ENCODE measurements at places on chromosomes 6 and 20.
A peak's percentile ranks its signal among the peaks of the same experiment; 100 is the strongest.

DNA sequence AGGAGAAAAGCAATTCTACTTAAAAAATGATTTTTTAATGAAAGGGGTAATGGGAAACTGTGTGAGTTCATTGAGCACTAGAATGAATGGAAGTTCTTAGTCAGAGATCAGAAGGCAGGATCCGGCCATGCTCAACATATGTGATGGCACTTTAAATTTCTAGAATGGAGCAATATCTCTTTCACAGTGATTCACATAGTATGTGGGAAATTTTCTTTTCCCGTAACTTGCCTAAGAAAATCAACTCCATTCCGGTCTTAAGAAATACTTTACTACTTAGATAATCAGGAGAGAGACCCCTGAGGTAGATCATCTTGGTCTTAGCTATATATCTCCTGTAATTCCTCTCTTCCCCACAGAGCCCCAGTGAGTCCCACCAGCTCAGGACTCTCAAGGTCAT lies 131.8 kb downstream of the SCML4 start:
- no peak for DNase-seq

DNA sequence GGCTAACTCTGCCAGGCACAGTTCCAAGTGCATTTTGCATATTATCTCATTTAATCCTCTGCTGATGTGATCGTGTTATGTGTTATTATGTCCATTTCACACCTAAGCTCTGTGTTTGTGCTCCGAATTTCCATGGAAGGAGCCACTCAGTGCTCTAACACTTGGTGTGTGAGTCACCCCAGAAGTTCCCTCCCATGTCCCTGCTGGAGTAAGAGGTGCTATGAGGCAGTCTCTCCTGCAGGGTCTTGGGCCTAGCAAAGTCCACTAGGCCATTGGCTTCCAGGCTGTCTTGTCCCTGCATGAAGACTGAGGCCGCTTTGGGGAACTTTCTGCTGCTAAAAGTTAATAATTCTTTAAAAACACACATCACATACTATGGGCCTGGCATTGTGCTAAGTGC lies 405.9 kb upstream of the SULF2 start:
- no peak for DNase-seq

DNA sequence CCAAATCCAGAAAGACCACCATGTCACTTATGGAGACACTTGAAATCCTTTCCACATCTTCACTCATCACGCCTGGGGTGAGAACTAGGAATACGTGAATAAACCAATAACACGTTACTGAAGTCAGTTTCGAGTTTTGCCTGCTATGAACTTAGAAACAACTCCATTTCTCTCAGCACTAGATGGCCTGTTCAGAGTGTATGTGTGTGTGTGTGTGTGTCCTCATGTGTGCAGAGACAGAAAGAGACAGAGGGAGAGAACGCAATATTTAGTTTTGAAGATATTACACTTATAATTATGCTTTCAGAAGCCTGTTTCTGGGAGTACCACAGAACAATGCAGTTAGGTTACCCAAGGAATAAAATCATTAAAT lies 81.2 kb upstream of the CCN6 start:
- no peak for DNase-seq

GRCh38 chr6:152272486-152272885 lies 364.7 kb downstream of the SYNE1 start:
- DNase-seq = no peak

DNA sequence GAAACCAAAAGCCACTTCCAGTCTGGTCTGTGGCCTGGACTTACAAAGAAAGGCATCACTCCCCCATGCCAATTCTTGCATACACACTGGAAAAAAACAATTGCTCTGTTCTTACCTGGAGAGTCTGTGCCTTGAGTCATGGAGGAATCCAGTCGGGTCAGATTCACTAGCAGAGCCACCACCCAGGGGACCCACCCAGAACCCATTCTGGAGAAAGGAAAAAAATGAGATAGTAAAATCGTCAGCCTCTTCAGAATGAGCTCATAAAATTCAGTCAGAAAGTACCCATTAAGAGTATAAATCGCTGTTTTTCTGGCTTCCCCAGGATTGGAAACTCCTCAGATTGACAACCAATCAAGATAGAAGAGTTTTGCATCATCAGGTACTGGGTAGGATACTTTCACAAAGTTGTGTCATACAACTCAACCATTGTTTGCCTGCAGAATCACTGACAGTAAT lies at the start of gene HLA-DOB:
Gene HLA-DOB (minus strand): TSS at position 257 of the 459 bp plus-strand sequence. CDS start 51 bp downstream, at position 206.
- no peak for DNase-seq

DNA sequence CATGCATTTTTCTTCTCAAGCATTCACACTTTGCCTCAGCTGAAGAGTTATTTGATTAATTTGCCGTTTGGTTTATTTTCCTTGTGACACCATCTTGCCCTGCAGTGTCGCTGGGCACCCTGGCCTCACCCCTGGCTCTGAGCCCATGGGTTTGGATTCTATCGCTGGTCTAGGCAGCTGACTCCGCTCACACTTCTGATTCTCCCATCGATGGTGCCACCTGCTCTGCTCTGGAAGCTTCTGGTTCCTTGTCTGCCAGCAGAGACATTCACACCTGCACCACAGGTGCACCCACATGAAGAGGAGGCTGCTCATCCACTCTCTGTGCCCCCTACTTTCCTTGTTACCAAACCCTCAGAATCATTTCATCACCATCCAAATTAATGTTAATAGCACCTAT lies 291.6 kb upstream of the CDH4 start:
- DNase-seq = no peak

DNA sequence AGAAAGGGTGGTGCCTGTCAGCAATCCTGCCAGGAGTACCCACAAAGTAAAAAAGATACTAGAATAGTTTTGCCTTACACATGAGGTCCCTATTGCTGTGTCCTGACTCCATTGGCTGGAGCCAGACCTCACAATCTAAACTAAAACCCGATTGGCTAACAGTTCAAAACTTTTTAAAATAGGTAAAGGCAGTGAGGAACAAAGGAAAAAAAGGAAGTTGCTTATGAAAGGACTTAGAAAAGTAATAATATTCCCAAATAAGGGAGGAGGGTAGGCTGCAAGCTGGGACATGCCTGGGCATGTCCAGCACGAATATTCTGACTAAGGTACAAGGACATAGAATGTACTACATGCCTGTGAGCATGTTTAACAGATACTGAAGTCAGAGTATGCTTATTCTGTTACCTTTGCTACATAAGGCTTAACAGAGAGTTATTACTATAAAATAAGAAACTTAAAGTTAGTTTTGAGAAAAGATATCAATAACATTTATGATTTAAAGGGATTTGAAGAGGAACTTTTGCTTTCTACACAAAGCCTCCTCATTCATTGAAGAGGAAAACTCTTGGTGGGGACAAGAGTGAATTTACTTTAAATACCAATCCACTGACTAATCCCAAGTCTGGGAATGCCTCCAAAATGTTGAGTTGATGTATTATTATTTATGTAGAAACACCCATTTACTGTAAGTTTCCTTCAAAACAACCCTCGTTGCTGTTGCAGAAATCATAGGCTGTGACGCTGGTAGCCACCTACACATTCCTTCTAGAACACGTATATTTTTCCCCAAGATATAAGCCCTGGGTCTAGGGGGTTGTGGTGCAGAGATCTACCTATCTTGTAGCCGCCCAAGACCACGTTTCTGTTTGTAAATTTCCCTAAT lies 8.2 kb upstream of the MTHFD1L start:
- DNase-seq = peak; percentile 51

DNA sequence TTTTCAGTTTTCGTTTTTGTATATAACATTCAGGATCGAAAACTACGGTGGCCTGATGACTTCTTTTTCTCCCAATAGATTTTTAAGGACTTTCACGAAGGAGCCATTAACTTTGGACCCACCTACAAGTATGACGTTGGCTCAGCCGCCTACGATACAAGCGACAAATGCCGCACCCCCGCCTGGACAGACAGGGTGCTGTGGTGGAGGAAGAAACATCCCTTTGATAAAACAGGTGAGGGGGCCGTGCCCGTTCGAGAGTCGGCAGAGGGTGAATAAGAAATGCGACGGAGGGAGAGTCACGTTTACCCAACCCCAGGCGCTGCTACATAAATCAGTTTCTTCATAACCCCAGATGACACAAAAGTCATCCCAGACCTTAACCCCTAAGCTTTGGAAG lies 91.5 kb downstream of the SERAC1 start:
- DNase-seq = no peak

- no peak for DNase-seq
Measured at GRCh38 chr6:157510323-157511188, 129.6 kb downstream of the ZDHHC14 start.

- no peak for DNase-seq
Measured at GRCh38 chr6:159061805-159062563, 17.2 kb upstream of the TAGAP start.

DNA sequence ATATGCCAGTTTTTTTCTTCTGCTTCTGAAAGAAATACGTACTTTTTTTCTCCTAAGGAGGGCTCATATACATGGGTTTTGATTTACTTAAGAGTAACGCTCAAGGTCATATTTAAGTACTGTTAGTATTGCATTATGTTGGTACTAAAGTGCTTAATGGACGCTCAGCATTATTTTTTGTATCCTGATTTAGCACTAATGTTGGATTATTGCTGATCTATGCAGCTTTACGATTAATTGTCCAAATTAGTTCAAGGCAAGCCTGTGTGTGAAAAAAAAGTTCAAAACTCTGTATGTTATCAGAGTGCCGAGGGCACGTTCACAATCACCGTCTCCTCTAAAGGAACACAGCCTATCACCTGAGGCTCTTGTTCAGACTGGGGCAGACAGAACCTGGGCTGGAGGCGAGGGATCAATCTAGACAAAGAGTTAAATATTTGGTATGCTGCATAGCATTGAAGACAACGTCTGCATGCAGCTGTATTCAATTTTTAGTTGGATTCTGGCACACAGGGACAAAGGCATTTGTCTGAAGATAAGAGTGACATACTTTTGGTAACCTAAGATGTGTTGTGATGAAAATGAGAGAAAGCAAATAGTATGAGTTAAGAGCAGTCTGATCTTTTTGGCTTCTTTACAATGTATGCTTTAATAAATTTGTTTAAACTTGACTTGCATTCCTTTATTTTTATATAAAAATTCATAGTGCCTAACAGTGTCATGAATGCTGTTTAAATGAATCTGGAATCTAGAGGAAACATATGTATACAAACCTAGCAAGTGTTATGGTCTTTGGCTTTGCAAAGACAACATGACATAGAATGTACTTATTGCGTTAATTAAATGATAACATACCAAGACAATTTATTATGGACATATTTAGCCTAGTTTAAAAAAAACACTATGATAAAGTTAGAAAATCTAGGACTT lies 341.2 kb downstream of the SAMD5 start:
- no peak for DNase-seq

DNA sequence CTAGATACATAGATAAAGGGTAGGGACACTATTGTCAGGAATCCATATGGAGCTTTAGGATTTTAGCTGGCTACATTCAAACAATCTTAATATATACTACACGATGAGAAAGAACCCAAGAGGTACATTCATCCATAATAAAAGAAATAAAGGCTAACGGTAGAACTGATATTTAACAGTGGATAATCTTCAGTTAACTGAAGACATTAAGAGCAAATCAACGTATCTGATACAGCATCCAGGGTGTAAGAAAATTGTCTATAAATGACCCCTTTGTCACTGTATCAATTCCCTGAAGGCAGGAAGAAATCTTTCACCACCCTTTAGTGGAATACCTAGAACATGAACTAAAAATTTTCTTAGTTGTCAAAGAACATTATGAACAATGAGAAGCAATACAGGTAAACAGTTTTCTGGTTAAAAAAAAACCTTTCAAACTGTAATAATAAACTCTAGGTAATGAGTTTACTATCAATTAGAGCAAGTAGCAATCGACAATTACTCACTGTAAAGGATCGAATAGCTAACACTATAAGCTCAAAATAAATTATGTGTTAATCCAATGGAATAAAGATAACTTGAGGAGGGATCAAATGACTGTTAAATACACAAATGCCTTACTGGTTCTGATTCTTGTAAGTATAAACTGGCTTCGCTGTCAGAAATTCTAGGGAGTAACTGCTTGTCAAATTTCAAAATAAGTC lies 11.8 kb downstream of the ROMO1 start:
- DNase-seq = no peak

GRCh38 chr6:31350196-31351032 lies 6.6 kb downstream of the HLA-B start:
- DNase-seq = no peak

DNA sequence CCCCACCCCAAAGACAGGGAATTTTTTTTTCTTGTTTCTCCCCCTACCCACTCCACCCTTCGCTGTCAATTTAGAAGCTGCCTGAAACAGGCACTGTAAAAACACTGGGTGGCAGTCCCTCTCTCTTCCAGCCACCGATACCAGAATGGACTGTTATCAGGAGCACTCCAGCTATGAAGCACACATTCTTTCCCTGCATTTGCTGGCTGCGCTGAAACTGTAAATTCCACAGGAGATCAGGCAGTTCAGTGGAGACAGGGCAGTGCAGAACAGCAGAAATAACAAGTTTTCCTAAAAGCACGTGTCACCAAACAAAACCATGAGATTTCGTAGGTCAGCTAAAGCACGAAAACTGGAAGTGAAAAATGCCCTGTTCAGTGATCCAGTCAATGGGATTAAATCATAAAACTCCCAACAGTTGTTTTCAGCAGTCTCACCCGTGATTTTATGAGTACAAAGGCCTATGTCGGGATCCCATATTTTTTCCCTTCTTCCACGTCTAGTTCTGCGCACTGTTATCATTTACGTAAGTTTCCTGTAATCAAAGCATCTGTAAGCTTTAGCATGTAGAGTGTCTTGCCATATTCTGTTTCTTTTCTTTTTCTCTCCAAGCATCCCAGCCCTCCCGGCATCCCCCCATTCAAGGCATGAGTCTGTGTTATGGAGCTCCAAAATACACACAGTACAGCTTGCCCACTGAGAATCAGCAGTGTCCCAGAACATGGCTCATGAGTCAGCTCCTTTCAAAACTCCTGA lies 359.9 kb upstream of the EPHA7 start:
- DNase-seq = no peak

- no peak for DNase-seq
Measured at GRCh38 chr6:148035806-148036390, 306.7 kb upstream of the SASH1 start.

DNA sequence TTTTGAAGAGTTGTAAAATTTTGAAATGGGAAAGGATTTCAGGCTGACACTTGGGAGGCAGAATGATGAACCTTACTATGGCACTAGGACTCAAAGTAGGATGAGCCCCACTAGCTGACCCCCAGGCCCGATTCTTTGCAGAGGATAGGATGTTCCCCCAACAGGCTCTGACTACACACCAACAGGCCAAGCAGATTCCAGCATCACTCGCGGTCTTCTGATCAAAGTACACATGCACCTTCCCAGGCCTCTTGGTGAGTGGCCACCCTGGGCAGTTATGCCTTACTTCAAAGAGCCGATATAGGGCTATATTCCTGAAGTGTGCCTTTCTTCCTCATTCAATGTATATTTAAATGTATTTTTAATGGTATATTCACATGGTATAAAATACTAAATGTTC lies 117.6 kb upstream of the TMEM181 start:
- DNase-seq = no peak

- DNase-seq = no peak
Measured at GRCh38 chr20:19510611-19511010, 247.4 kb upstream of the RIN2 start.

Data from right renal pelvis (tissue), 4 donors.